Activated CD8-positive, alpha-beta T cell treated with anti-CD3 and anti-CD28 coated beads, Interleukin-2, amount 10 ng/mL, durations not matched to agents 7 days and 5 days (primary cell): ENCODE measurements at places on chromosomes 2 and 18. TPM values are rescaled to one million over a fixed set of nuclear protein-coding genes. Genes with fewer than 3 reads are reported as not detected.

Gene BOLL
- not detected for total RNA-seq

Gene NCKAP5
- total RNA-seq = not detected

Gene BOK
- total RNA-seq = not detected

Gene CXCR4
- total RNA-seq = 226 TPM

Gene MC4R
- total RNA-seq = not detected

Gene LMAN2L
- total RNA-seq = 7.4 TPM

GRCh38 chr2:230600285-230600684, 112.4 kb upstream of the CAB39 start:
- peak overlapping the region; percentile 18 for H3K27ac ChIP-seq
- no peaks in the 10 kb centered on the region for H3K27me3 ChIP-seq
- DNase-seq = no peak
- H3K4me3 ChIP-seq = no peak overlapping the region

- peaks cover 2% of the 10 kb centered on the region for H3K4me1 ChIP-seq
- no peak overlapping the region for H3K4me3 ChIP-seq
- no peak overlapping the region for H3K27ac ChIP-seq
- peaks cover 14% of the 10 kb centered on the region for H3K36me3 ChIP-seq
- DNase-seq = no peak
Measured at GRCh38 chr2:238243496-238244076, 3.7 kb upstream of the HES6 start.

DNA sequence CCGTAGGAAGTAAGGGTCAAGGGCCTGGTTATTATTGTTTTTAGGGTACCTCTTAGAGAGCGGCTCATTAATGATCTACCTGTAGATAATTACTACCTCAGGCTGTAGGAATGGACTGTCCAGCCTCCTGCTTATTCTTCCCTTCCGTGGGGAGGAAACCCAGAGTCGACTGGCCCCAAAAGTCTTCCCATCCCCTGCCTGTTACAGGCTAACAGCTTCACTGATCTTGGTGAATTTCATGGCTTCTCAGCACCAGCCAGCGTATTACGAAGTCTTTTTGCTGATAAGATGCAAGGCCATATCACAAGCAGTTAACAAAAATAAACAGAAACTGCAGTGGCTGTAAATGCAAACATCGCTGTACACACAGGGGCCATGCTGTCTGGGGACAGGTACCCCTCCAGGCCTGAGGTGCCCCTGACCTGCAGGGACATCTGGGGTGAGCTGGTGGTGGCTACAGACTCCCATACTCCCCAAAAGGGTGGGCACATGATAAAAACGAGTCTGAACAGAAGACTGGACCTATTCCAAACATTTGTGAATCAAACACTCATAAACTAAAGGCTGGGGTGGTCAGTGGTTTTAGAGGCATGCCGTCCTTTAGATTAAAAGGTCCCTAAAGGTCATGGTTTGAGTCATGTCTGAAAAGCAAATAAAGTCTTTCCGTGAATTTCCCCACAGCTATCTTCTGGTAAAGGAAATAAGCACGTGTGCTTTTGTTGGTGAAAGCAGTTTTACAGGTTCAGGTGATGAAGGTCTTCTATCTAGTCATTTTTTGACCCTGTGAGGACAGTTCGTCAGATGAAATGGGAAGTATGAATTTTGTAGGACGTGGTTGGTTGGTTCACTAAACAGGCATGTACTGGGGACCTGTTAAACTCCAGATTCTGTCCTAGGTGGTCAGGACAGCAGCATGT, 36.7 kb downstream of the TTC39C start:
- H3K36me3 ChIP-seq = peaks cover 26% of the 10 kb centered on the region
- H3K4me1 ChIP-seq = peaks cover 68% of the 10 kb centered on the region
- no peaks in the 10 kb centered on the region for H3K27me3 ChIP-seq

DNA sequence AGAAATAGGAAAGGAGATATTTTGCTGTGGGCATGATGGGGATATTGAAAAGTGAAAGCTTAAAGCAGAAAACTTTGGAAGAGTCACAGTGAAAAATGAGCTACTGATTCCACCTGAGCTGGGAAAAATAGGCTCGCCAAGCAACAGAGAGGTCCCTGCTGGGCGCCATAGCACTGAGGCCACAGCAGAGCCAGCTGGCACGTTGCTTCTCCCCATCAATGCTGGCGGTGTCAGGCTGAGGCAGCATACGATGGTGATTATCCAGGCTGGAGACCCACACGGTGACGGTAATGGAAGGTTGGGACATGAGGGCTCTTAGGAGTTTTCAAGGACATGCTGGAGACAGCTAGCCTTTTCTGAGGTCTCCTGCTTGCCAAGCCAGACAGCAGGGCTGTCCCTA, 25.8 kb upstream of the DTNB start:
- DNase-seq = no peak
- peaks cover 3% of the 10 kb centered on the region for H3K27me3 ChIP-seq
- H3K4me1 ChIP-seq = no peaks in the 10 kb centered on the region
- no peaks in the 10 kb centered on the region for H3K36me3 ChIP-seq

DNA sequence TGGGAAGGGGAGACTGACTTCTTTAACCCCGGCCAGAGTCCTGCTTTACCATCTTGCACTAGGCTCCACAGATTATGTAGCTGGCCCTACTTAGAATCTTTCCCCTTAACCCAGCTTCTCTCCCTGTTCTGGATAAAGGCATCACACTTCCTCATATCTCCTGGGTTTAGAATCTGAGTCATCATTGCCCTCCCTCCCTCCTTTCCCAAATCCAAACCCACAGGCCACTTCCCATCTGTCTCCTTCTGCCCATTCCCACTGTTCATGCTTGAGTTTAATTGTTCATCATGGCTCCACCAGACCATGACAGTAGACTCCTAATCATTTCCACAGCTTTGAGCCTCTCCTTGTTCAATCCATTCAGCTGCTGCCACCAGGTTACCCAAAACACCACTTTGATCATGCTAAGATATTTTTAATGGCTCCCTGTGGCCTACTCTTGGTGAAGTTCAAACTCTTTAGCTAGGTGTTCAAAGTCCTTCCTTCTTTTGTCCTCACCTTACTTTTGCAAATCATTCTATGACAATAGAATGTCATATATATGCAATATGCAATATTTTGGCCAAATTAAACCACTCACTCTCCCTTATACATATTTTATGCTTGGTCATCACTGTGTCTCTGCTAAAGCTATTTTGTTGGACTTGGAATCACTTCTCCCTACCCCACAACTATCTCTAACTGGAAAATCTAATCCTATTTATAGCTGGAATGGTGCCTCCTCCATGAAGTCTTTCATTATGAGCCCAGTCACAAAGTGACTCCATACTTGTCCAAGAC, 5.5 kb downstream of the PDE11A start:
- no peaks in the 10 kb centered on the region for H3K4me1 ChIP-seq
- no peak overlapping the region for H3K27ac ChIP-seq
- no peak for DNase-seq
- no peak overlapping the region for H3K4me3 ChIP-seq
- H3K27me3 ChIP-seq = peaks cover 22% of the 10 kb centered on the region

GRCh38 chr2:45802499-45803138, 151.1 kb downstream of the PRKCE start:
- no peaks in the 10 kb centered on the region for H3K36me3 ChIP-seq
- H3K4me3 ChIP-seq = no peak overlapping the region
- no peak for DNase-seq
- no peak overlapping the region for H3K27ac ChIP-seq
- H3K27me3 ChIP-seq = no peaks in the 10 kb centered on the region

GRCh38 chr2:22360735-22361374, 1024.1 kb upstream of the KLHL29 start:
- no peaks in the 10 kb centered on the region for H3K27me3 ChIP-seq
- no peak for DNase-seq
- H3K4me3 ChIP-seq = no peak overlapping the region
- no peak overlapping the region for H3K27ac ChIP-seq

- H3K27ac ChIP-seq = no peak overlapping the region
- no peak overlapping the region for H3K4me3 ChIP-seq
- no peak for DNase-seq
- H3K27me3 ChIP-seq = no peaks in the 10 kb centered on the region
- H3K36me3 ChIP-seq = no peaks in the 10 kb centered on the region
- H3K4me1 ChIP-seq = no peaks in the 10 kb centered on the region
Measured at GRCh38 chr2:154142480-154142879, 270.8 kb downstream of the GALNT13 start.
